NT2/D1 (cell line): ENCODE measurements at places on chromosomes 16 and 17.

DNA sequence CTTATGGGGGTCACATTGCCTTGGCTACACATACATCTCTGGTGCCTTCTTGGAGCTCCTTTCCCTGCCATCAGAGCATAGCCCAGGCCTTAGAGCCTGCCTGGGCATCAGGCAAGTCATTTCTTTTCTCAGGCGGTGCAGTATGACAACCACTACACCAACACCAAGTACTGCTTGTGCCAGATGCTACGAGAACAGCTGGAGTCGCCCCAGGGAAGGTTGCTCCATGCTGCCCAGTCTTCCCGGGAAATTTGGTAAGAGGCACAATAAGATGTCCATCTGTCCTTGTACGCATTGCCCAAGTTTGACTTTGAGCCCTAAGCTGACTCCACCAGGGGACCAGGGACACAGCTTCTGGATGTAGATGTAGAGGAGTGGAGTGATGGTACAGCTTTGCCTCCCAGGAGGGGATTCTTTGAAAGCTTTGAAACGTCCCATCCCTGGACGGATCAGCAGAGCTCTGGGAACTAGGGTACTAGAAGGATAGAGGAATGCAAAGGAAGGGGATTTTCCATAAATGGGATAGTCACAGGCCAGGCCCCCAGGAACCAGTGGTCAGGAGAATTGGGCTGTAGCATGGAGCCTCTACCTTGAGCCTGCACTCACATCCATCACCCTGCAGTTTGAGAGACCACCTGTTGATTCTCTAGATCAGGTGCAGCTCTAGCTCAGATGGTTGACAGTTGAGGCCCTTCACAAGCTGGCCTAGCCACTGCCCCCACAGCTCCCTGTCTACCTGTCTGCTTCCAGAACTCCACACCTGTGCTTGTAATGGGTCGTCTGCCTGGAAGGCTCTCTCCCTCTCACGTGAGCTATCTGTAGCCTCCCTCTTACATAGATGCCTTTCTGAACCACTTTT is 11.0 kb upstream of the NFATC3 start:
- no peak for DNase-seq

- no peak for DNase-seq
These were observed 35.6 kb upstream of the MNT start for GRCh38 chr17:2436316-2436905.

- DNase-seq: no peak
These were observed 12.5 kb upstream of the ATP2A3 start for GRCh38 chr17:3976675-3977171.

DNA sequence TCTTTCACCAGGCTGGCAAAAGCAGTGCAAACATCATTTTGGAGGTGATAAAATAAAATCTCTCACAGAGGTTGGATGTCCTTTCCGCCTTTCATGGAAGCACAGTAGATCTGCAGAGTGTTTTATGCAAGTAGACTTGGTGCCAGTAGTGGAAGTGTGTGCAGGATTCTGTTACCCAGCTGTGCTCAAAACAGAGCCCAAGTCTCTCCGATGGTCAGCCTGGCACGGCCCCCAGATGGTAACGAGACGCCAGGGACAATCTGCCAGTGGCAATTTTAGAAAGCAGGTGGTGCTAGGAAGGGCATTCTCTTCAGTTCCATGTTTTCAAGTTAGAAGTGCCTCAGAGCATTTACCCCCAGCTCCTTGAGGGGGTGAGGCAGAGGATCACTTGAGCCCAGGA is 1.5 kb upstream of the MTHFSD start:
- no peak for DNase-seq

DNA sequence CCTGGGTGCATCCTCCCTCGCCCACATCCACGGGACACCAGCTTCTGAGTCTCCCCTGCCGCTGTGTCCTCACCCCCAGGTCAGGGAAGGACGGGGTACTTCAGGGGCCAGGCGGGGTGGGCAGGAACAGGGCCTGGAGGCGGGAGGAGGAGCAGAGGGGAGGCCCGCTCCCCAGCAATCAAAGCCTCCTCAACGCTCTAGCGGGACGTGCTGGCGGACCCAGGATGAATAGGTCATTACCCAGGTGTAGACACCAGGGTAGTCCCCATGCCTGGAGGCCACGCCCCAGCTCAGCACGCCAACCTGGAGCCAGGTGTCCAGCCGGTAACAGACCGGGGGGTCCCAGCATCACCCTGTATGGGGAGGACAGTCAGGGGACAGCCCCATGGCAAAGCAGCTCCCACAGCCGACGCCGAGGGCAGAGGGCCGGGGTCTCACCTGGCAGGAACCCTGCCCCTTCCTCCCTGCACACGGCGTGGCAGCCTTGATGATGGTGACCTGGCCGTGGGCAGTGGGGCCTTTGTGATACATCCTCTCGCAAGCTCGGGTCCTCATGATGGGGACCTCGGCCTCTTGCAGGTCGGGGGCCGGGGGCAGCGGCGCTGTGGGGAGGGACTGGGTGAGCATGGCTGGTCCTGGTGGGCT is 24.2 kb downstream of the TPSD1 start:
- no peak for DNase-seq

DNA sequence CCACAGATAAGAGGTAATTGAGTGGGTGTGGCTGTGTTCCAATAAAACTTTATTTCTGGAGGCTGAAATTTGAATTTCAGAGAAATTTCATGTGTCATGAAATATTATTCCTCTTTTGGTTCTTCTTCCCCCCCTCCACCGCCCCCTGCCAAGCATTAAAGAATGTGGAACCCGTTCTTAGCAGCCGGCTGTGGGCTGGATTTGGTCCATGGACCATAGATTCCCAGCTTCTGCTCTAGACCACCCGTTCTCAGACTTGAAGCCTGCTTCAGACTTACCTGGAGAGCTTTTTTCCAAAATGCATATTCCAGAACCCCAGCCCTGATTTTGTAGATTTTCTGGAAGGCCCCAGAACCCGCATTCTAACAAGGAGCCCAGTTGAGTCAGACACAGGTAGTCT is 15.1 kb upstream of the LASP1NB start:
- no peak for DNase-seq

DNA sequence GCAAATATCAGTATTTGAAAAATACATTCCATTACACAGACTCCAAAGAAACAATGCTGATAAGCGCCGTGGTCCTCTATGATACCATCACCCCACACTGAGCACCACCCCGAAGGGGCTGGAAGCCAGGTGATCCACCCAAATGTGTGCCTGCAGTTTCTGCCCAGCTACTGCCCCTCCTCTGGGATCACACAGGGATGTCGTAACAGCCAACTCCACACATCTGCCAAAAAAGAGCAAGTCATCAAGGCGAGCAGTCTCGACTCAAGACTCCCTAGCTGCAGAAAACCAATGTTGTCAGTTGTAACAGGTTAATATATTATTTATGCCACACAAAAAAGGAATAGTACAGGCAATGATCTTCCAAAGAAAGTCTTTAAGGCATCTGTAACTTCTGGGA is 21.0 kb downstream of the CYB5D2 start:
- DNase-seq: no peak

- DNase-seq: no peak
These were observed 500.8 kb downstream of the KCNJ18 start for GRCh38 chr17:22193113-22193512.
